ENCODE measurements at places on chromosomes 13 and 19. TPM values are rescaled to one million over a fixed set of nuclear protein-coding genes. Genes with fewer than 3 reads are reported as not detected.

The ZSCAN4 gene
- total RNA-seq, result not detected

The ADAT3 gene
- total RNA-seq, result 16.4 TPM

The TMEM86B gene
- 13.7 TPM for total RNA-seq

The ZFR2 gene
- not detected for total RNA-seq

The ZNF616 gene
- 7.1 TPM for total RNA-seq

The FGF9 gene
- total RNA-seq, result 14.4 TPM
